ENCODE measurements at places on chromosomes 4 and X.

- peak; percentile 22 for DNase-seq
Observed at GRCh38 chrX:106168107-106168506, at the start of gene PWWP3B. Gene PWWP3B (plus strand): TSS chrX:106168305. CDS start chrX:106205433, 37,128 bp downstream.

- no peak for DNase-seq
Observed at GRCh38 chrX:50003467-50003866, 81.1 kb downstream of the CLCN5 start.

DNA sequence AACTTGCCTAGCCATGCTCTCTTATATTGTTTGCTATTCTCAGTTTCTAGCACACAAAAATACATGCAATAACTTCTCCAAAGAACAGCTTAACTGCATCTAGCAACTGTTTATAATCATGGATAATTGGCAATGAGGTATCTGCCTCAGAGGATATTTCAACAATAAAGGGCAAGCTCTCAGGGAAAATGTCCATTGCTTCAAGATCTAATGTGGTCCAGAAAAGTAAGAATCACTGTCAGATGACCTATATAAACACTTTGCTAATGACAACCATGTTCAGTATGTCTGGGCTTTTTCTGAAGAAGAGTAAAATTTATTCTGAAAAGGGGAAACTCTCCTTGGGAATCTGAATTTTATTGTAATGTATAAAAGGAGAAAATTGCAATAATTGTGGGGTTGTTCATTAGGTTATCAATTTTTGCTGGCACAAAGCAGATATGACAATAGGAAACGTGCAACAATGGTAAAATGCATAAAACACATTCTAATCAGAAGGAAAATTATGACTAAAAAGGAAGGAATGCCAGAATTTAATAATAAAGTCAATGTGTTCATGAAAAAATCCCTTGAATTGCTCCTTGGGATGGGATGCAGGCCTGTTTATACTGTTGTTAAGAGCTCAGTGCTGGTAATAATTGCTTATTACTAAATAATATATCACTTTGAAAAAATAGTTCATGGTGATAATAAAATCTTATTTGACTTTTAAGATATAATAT, 90.3 kb downstream of the ANTXR2 start:
- DNase-seq: no peak

- DNase-seq: no peak
Observed at GRCh38 chr4:123417813-123418212, 21.2 kb downstream of the SPRY1 start.

DNA sequence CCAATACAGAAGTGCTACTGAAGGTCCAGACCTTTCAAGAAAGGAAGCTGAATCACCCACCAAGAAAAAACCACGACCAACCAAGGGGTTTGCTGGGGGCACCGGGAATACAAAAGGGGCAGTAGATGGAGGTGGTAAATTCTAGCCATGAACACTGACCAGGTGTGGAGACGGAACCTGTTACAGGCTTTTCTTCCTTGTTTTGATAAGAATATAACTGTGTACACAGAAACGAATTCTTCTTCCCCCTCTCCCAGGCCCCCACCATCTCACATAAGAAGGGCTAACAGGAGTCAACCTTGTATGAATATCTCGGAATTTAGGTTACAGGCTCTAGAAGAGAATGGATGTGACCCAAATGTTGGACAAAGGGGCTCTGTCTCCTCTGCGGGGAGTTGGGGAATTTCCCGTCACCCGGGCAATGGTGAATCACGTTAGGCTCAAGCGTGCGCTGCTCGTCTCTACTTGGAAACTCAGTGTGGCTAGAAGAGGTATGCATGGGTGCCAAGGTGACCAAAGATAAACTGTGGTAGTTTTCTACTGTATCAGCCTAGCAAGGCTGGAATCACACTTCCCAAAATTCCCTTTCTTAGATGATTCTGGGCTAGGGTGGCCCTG, 87.0 kb downstream of the AFAP1 start:
- DNase-seq: no peak

DNA sequence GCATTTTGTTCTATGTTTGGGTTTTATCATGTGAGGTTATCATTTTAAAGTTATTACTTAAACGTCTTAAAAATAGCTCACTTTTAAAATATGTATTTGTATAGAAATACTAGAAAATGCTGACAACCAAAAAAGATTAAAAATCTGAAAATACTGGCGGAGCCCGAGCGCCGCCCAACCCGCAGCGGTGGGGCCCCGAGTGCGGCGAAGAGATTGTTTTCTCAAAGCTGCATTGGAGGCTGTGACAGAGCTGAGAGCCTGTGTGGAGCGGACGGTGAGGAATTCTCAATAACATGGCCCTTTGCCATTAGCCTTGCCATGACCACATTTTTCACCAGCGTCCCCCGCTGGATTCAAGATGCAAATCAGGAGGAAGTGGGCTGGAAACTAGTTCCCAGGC, 255.4 kb downstream of the NKX6-1 start:
- no peak for DNase-seq

DNA sequence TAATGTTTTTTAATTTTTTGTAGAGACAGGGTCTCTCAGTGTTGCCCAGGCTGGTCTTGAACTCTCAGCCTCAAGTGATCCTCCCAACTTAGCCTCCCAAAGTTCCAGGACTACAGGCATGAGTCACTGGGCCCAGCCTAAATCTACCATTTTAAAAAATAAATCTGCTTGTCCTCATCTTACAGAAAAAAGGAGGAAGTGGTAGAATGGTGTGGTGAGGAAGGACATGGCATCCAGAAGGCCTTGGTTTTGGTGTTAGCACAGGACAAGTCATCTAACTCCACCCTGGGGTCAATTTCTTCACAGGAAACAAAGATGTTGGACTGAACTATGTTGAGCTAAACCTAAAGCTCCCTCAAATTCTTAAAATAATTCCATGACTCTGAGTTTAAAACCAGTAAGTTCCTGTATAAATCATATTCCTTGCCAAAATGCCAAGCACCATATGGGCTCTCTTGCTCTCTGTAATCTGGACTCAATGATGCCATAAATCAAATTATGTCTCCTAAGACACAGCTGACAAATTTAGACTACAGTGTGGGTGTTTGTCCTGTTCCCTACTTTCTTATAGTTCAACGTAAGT, 253.9 kb upstream of the NOCT start:
- DNase-seq: peak; percentile 38

- no peak for DNase-seq
Observed at GRCh38 chrX:10095698-10096432, 60.9 kb upstream of the CLCN4 start.
